Activated CD4-positive, CD25-positive, alpha-beta regulatory T cell (primary cell): ENCODE measurements at places on chromosomes 16 and 17.

GRCh38 chr17:2337544-2338314, 428 bp downstream of the SGSM2 start:
- peak; percentile 22 for DNase-seq

- no peak for DNase-seq
These were observed 446.3 kb upstream of the MAF start for GRCh38 chr16:80046848-80047247.

DNA sequence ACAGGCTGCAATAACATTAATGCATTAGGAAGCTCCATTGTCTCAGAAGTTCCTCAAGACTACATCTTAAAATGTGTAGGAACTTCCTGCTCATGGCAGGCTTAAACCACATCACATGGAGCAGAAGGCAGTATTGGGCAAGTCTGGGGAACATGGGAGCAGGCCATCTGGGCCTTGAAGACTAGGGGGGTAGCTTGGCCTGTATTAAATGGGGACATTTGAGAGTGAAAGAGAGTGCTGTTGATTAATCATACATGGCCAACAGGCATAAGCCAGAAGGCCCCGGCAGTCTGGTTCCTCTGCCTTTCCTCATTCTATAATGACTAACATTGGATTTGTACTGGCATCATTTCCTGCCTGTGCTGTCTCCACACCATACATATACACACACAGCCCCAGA, 25.2 kb upstream of the SLC5A11 start:
- no peak for DNase-seq

DNA sequence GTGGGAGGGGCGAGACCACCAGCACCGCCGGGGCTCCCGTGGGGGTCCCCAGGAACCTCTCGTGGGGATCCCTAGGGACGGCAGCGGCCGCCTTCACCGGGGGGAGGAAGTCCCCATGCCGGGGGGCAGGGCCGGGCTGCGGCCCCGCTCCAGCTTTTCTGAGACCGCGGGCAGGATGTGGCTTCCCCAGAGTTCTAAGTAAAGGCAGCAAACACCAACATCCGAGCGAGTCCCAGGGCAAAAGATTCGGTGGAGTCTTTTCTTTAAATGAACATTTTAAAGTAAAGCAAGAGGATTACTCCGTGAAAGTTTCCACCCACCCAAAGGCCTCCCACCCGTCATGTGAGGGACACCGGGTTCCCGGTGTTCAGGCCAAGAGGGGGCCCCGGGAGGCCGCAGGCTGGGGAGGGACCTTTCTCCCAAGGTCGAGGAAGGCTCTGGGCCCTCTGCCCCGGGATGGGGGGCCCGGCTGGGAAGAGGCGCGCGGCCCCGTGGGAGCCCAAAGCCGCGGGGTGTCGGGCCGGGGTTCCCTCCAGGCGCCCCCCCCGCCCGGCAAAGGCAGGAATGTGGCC, 137.2 kb upstream of the RPH3AL start:
- no peak for DNase-seq

GRCh38 chr16:85821390-85822135, 22.1 kb downstream of the COX4I1 start:
- DNase-seq, result peak; percentile 75
